ENCODE measurements at places on chromosomes 5 and 9.

DNA sequence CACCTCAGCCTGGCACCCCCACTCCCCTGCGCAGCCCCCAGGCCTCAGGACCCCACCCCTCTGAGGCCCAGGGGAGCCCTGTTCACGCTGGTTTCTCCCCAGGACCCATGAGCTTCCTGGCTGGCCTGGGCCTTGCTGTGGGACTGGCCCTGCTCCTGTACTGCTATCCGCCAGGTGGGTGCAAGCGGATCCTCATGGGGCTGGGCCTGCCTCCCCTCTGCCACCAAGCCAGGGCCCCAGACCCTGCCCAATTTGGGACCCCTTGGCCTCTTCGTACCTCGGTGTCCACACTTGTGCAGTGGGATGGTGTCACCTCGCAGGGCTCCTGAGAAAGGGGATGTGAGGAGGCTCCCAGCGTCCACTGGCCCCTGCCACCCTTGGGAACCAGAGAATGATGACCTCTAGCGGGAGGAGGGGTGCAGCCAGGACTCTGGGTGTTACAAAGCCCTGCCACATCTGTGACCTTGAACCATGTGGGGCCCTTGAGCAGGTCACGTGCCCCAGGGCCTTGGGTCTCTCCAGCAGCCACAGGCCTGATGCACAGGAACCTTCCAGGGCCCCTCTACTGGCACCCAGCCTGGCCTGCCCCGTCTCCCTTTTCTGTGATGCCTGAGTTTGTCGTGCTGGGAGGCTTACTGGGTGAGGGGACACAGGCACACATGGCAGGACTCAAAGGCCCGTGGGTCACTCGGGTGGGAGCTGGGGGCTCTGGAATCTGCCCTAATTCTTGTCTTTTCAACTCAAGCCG, 16.3 kb downstream of the CARD19 start:
- DNase-seq: no peak

- DNase-seq: no peak
Observed at GRCh38 chr5:52269859-52270258, 517.9 kb upstream of the ITGA1 start.

DNA sequence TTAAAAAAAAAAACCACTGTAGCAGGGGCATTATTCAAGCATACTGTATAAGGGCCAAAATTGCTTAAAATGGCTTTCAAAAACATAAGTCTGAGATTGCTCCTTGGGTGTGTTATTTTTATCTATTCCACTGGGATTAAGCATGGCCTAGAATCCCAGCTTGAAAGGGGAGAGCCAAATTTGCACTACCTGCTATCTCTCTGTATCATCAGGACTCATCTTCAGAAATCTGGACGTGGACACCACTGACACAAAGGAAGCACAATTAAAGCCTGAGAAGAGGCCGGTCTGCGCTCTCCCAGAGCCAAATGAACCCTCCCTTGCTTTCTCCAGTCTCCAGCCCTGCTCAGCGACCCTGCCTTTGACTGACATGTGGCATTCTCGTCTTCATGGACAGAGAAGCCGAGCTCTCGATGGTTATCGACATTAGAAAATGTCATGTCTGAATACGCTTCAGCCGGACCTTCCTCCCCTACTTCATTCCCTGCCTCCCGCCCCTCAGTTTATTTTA, 151.3 kb downstream of the EBF1 start:
- DNase-seq: no peak

- DNase-seq: no peak
Observed at GRCh38 chr5:68037546-68037945, 178.0 kb upstream of the PIK3R1 start.

GRCh38 chr9:127788337-127789011, 2.6 kb downstream of the CDK9 start:
- no peak for DNase-seq

DNA sequence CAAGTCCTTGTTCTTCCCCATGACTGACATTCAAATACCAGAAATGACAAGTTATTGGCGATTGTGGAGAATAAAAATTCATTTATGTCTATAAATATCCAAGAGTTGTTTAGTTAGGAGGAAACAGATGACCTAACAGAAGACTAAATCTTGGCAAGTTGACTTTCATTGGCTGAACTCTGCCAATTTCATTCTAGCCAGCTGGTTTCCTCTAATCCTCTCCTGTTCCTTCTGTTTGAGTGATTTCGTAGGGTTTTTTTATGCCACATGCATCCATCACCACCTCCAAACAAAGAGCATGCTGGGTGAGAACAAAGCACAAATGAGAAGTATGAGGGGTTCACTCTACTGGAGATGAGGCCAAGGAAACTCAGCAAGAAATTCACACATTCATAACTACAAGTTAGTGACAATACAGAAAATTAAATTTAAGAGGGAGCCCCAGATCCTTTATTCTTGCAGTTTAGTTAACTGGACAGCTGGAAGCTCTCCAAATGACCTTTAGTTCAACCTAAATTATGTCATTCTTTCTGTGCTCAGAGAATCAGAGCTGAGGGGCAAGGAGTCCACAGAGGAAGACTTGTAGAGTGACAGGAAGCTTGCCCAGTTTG, 932.0 kb downstream of the TLE4 start:
- DNase-seq: no peak

DNA sequence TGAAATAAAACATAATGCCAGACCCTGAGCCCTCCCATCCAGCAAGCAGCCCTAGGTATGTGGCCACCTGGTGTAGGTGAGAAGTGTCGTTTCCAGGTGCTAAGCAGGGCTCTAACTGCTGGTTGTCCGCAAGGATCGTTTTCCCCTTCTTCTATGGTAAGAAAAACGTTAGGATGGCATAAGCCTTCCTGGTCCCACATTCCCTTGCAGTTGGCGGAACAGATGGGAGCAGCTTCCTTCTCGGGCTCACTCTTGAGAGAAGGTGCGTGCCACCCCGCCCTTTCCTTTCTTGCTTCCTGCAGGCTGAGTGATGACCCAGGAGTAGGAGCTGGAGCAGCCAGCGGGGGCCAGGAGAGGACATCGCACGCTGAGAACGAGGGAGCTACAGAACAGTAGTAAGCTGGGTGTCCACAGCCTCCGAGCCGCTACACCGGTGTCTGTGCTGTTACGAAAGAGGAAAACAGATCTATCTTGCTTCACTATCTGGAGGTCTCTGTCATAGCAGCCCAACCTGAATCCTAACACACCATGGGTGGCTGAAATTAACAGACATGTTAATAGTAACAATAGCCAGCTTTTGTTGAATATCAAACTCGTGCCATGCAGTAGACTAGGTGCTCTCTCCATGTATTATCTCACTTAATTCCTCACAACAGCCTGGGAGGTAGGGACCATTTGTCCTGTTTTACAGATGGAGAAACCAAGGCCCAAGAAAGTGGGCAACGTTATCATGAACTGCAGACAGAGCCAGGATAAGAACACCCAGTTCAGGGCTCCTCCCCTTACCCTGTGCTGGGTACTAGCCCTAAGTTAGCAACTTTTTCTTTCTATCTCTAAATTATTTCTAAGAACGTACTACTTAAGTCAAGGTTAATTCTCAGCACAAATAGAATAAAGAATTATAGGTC, 139.8 kb downstream of the COL23A1 start:
- peak; percentile 57 for DNase-seq

DNA sequence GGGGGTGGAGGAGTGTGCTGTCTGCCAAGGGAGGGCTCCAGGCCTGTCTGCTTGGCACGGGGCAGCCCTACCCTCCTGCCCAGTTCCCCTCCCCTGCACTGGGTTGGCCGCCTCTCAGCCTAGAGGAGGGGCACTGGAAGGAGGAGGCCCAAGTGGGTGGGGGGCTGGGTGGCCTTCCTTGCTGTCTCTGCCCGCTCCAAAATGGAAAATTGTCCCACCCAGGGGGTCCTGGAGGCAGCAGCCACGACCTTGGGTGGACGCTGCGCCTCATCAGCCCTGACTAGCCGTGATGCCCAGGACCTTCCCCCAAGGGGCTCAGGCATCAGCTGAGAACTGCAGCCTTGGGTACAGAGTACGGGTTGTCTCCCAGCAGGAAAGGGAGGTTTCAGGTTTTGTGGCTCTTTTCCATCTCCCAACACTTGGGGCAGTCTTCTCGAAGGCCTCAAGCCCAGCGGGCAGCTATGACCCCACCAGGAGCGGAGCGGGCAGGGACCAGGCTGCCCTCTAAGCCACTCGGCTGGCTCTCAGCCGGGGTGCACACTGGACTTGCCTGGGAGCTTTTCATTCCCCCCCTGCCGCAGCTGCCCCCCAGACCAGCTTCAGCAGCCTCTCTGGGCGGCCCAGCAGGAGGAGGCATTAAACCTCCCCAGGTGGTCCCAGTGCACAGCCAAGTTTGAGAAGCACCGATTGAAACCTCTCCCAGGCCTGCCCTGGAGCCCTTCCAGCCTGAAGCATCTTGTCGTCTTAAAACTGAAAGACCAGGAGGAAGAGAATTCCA, 20.6 kb downstream of the NTNG2 start:
- no peak for DNase-seq

DNA sequence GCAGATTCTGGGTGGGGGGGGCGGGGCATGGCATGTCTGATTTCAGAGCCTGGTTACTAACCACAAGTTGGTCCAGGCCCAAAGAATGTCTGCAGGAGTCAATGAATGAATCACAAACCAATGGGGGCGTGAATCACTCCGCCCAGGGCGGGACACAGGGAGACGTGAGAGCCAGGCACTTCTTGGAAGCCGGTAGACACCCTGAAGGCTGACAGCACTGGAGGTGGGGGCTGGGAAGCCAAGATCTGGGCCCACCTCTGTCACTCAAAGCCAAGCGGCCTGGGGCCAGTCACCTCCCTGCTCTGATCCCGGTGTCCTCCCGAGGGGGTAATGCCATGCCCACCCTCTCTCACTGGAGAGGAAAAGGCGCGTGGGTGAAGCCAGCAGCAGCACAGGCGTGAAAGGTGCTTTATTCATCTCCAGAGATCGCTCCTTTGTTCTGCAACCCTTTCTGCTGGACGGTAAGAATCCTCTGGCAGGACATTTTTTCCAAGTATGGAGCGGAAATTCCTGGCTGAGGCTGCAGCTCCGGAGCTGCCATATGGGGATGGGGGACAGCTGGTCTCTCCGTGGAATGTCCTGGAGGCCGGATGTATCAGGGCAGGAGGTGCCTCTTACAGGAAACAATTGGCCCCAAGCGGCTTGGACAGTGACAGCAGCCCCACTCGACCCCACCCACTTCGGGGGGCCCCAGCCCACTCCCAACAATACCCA, 85.0 kb downstream of the STK10 start:
- DNase-seq: no peak

- no peak for DNase-seq
Observed at GRCh38 chr5:17079562-17079961, 137.9 kb upstream of the BASP1 start.

DNA sequence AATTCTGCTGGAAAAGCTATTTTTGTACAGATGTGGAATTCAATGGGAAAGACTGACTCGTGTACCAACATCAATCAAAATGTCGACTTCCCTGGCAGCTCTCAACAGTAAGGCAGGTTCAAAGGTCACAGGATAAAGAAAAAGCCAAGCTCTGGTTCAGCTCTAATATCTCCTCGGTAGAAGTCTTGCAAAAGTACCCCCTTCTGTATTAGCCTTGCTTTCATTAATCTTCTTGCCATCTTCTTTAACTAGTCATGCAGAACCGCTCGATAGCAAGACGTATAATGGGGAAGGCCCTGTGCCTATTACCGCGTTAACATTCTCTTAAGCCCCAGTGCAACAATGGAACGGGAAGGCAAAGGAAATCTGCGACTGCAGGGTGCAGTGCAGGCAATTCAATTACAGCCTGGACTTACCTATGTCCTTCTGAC, 201.2 kb downstream of the GAPVD1 start:
- no peak for DNase-seq

DNA sequence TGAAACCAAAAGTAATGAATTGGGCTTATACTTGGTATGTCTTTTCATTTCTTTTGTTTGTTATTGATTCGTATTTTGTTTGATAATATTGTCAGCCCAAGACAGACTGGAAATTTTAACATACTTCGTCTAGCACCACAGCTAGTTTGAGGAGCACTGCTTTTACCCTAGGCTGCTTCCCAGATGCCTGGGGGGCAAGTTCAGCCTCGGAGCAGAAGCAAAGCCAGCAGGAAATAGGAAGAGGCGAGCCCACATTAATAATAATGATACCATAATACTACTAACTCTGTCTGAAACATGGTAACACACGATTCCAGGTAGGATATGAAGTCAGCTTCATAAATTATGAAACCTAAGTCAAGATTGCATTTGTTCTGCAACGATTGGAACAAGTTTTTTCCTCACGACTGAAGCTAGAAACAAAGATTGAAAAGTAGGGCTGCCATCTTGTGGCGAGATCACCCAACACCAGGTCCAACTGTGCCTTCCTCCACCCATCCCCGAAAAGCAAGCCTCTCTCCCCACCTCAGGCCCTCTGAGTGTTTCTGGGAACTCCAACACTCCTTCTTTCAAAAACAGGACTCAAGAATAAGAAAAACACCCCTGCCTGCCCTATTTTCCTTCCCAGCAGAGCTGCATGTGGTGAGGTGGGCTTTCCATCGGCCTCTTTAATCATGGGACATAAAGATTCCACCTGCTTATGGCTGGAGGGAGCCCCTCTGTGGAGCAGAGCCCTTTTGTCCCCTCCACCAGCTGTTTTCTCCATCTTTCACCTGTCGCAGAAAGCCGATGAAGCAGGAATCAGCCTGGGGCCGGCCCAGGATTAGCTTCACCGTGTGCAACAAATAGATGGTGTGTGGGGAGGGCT, 236.4 kb downstream of the CAAP1 start:
- no peak for DNase-seq

DNA sequence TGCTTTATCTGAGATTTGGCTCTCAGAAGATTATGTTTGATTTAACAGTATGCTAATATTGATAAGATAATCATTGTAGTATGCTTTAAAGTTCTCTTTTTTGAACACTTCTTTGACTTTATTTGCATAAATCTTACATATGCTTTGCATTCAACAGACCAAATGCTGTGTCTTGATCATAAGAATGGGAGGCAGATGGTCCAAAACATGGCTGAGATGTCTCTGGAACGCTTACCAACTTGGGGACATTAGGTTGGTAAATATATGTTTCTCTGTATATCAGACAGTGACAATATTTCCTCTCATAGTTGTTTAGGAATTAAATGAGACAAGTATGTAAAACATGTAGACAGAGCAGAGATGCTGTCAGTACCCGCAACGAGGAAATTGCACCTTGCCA, 197.9 kb upstream of the CTNND2 start:
- no peak for DNase-seq

- DNase-seq: peak; percentile 50
Observed at GRCh38 chr5:573976-574375, 38.2 kb upstream of the CEP72 start.

DNA sequence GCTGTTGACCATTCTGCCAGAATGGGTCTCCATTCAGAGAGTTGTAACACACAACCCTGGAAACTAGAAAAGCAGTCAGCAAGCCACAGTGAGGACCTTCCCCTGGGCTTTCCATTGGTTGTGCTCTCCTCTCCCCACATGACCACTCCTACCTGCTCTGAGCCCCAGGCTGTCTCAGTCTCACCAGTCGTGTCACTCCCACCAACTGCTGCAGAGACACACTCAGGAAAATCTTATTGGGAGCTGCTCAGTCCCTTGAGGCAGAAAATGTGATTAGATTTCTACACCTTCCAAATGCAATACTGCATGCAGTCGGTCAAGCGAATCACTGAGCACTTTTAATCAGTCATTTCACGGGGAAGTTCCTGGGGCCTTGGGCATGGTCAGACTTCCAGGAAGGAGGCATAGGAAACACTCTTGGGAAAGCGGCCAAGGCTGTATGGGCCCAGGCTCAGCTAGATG, 284.2 kb upstream of the NMUR2 start:
- no peak for DNase-seq

GRCh38 chr9:116207371-116208111, 54.0 kb downstream of the PAPPA start:
- DNase-seq: no peak

Measured in type B pancreatic cell (in vitro differentiated cells).